ENCODE measurements at places on chromosomes 6 and 20.

DNA sequence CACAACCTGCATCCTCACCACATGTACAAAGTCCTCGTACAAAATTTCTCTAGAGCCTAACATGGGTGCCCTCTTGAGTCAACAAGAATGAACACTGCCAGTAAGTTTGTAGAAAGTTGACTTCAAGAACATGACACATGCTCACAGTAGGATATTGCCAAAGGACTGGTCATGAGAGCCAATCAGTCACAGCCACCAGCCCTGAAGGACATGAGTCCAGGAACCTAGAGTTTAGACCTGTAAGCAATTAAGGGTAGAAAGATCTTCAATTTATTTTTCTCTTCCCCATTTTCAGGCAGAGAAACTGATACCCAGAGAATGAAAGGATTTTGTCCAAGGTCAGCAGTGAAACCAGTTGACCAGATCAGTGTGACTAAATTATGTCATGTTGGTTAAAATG is 96.1 kb downstream of the MAFB start:
- DNase-seq: no peak

- DNase-seq: no peak
Observed at GRCh38 chr6:113011801-113012200, 664.7 kb downstream of the RFPL4B start.

DNA sequence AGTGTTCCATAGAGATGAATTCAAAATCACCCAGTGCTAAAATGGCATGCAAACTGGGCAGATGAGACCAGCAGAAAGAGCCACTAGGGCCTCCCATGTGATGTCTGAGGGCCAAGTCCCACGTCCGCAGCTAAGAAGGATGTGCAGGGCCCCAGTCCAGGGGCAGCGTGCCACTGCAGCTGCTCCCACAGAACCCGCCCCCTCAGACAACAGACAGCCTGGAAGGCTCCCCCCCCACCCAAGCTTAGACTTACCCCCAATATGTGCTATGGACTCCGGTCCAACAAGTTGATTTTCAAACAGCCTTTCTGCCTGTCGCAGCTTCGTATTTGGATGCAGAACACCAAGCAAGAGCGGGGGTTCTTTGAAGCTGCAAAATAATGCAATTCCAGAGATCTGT is 14.0 kb downstream of the APMAP start:
- DNase-seq: no peak

DNA sequence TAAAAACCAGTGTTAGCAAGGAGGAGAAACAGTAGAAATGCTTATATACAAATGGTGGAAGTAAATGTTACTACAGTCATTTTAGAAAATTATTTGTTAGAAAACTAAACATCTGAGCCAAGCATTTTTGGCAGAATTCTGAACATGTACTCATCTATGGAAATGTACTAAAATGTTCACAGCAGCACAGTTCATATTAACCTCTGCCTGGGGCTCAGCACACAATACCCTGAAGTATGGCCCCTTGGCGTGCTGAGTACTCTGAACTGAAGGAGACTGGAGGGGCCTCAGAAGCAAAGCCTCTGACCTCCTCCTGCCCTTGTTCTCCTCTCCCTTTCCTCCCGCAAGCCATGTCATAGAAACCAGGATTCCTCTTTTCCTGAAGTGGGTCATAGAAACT is 66.2 kb upstream of the RALGAPA2 start:
- DNase-seq: no peak
